ENCODE measurements at places on chromosomes 7 and 10.

- DNase-seq, result no peak
Observed at GRCh38 chr10:72050873-72051272, 37.5 kb downstream of the SPOCK2 start.

GRCh38 chr7:102024769-102025391, 207.5 kb downstream of the CUX1 start:
- no peak for DNase-seq

DNA sequence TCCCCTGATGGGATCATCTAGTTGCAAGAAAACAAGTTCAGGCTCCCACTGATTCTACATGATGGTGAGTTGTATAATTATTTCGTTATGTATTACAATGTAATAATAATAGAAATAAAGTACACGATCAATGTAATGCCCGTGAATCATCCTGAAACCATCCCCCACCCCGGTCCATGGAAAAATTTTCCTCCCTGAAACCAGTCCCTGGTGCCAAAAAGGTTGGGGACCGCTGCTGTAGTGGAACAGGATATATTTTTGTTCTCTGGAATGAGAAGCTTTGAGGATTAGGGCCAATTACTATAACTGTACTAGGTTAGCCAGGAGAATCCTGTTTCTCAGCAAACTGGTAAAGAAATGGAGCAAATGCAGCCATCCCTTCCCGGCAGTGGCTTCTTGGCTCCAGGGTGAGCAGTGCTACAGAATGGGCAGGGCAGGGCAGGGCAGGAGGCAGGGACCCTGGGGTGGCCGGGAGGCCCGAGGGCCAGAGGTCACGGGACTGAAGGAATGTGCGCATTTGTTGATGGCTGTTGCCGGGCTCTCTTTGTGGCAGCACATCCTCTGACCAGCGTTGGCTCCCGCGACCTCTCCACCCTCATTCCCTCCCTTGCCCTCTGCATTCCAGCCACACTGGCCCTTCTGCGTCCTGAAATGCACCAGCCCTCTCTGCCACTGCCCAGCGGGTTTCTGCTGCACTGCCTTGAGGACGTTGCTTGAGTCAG, 162.3 kb upstream of the NPS start:
- no peak for DNase-seq

DNA sequence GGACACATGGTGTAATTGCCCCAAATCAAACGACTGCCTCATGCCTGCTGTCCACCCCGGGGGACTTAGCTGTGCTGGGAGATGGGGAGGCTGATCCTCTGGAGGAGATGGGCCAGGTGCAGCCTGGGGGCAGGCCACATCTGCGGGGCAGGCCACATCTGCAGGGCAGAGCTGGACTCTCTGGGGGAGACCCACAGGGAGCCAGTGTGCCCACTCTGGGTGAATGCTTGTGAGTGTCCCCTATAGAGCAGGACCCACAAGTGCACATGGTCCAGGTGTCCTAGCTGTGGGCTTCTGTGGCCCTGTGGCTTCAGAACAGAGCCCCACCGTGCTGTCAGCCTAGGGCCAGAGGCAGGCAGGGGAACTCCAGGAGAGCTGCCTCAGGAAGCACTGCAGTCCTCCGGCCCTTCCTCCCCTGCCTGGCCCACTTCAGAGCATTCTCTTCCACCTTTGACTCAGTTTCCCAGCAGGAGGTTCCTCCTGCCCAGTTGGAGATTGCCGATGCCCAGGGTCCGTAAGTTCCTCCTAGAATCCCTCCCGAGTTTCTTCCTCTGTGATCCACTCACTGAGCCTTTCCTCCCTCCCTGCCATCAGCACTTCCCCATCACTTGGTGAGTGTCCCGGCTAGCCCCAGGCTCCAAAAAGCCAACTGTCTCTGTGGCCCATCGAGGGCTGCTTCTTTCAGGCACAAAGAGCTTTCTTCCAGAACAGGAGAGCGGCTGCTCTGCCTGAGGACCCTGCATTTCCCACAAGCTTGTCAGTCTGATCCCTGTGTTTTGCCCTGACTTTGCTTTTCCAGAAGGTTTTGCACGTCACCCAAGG, 50.3 kb downstream of the ADCYAP1R1 start:
- DNase-seq, result no peak

DNA sequence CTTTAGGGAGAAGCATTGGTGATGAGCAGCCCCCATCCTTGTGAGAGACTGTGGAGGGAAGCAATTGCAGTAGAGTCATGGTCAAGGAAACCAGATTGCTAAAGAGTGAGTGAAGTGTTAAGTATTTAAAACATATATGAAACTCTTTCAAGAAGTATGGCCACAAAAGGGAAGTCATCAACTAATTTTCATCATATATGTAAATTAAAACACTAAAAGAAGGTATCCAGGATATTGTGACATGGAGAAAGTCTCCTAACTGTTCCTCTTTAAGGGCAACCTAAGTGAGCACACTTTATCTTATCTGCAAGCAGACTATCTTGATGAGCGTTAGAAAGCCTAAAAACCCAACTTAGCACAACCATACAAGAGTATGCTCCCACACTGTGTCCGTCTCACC, 69.7 kb downstream of the CD36 start:
- DNase-seq, result no peak

DNA sequence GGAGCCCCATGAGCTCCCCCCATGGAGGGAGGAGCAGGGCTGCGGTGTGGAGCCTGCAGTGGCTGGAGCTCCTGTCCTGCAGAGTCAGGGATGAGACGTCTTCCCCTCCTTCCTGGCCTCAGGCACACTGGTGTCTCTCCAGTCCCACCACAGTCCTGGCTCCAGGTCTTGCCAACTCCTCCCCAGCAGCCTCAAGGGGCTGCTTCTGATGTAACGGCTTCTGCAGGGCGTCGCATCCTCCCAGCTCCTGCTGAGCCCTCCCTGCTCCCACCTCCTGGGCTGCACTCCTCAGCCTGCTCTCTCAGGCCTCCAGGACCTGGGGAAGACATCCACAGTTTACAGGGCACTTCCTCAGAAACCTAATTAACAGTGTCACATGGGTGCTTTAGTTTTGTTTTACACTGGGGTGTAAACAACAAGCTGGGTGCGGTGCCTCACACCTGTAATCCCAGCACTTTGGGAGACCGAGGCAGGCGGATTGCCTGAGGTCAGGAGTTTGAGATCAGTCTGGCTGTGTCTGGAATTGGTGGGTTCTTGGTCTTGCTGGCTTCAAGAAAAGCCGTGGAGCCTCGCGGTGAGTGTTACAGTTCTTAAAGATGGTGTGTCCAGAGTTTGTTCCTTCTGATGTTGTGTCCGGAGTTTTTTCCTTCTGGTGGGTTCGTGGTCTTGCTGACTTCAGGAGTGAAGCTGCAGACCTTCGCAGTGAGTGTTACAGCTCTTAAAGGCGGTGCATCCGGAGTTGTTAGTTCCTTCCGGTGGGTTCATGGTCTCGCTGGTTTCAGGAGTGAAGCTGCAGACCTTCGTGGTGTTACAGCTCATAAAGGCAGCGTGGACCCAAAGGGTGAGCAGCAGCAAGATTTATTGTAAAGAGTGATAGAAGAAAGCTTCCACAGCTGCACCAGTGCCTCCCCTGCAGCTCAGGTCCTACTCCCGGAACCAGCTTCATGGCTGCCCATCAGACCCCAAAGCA, 95.0 kb downstream of the PAXIP1 start:
- no peak for DNase-seq

GRCh38 chr7:95472581-95473161, 13.1 kb upstream of the ASB4 start:
- DNase-seq, result no peak

GRCh38 chr7:84055904-84056605, 138.5 kb downstream of the SEMA3A start:
- no peak for DNase-seq

- no peak for DNase-seq
Observed at GRCh38 chr10:80504158-80504811, 33.4 kb upstream of the SH2D4B start.

DNA sequence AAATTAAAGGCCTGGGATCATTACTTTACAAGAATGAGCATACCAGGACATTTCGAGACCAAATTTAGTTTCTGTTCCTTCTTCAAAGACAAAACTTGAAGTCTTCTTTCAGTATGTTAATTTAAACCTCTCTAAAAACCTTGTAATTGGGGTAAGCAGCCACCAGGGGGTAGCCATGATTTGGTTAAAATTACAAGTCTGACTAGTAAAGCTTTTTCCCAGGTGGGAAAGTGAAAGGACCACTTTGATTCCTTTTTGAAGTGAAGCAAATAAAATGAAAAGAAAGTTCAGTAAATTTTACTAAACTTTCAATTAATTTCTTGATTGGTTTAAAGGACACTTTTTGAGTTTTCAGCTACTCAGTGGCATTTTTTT, 294.3 kb downstream of the BBS9 start:
- DNase-seq, result no peak

DNA sequence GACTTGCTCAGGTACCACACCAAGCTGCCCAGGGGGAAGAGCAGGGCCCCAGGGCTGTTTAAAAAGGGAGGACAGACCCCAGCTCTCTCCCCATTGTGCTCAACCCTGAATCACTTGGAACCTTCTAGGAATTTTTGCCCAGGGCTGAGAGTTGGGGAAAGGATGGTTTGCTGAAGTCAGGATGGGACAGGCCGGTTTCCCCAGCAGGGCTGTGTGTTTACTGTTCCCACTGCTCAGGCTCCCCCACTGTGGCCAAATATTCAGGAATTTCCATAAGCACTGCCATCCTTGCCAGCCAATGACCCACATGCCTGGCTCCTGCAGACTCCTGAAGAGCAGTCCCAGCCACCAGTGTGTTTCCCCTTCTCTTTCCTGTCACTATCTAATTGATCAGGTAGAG, 120.7 kb downstream of the WDFY4 start:
- no peak for DNase-seq

Measured in stimulated activated CD4-positive, alpha-beta T cell treated with anti-CD3 and anti-CD28 coated beads, Interleukin-2, amount 100 ng/mL, for 4 hours (primary cell).